Stromal cell of bone marrow (primary cell): ENCODE measurements at places on chromosomes 6 and 20.
A peak's percentile ranks its signal among the peaks of the same experiment; 100 is the strongest.

- no peak for DNase-seq
Observed at GRCh38 chr6:43575105-43575771, 600 bp downstream of the XPO5 start.

- DNase-seq, result no peak
Observed at GRCh38 chr20:10132387-10132786, 86.2 kb upstream of the SNAP25 start.

DNA sequence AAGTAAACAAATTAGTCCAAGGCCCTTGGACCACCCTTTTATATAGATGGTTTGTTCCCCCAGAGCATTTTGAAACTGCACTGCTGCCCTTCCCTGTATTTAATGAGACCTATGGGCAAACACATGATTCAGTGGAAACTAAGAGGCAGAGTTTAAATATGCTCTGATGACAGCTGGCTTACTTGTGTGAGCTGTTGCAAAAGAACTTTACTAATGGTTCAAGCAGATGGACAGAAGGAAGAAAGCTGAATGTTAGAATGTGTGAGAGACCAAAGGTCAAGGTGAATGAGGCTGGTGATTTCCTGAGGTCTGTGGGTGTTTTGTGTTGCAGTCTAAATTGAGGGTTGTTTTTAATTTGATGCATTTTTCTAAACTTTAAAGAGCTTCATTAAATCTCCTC is 123.0 kb upstream of the CEP162 start:
- DNase-seq, result peak; percentile 11

GRCh38 chr6:85493389-85493788 is 43.5 kb downstream of the NT5E start:
- DNase-seq, result no peak

DNA sequence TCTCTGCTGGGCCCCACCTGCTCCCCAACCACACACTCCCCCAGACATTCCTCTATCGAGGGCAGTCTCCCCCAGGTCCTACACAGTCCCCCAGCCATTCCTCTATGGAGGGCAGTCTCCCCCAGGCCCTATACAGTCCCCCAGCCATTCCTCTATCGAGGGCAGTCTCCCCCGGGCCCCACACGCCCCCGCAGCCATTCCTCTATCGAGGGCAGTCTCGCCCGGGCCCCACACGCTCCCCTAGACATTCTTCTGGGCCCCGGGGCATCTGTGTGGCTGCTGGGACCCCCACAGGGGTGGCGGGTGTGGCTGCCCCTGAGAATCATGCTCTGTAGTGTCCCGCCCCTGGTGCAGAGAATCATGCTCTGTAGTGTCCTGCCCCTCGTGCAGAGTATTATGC is 43.6 kb upstream of the BHLHE23 start:
- DNase-seq, result no peak

DNA sequence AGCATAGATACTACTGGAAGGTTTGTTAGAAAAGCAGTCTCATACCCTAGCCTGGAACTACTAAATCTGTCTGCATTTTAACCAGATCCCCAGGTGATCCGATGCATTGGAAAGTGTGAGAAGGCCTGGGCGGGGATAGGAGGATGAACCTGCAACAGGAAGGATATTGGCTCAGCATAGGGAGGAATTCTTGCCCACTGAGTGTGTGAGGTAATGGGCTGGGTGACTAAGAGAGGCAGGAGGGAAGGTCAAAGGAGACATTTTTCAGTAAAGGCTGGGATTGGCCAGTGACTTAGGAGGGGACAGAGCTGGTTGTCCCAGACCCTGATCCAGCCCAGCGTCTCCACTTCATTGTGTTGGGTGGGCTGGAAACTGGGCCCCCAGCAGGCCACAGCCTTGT is 191.0 kb upstream of the LRFN2 start:
- no peak for DNase-seq

- DNase-seq, result no peak
Observed at GRCh38 chr20:44253528-44253927, 6.4 kb downstream of the GDAP1L1 start.

GRCh38 chr6:137473598-137473997 is 20.6 kb downstream of the OLIG3 start:
- no peak for DNase-seq

DNA sequence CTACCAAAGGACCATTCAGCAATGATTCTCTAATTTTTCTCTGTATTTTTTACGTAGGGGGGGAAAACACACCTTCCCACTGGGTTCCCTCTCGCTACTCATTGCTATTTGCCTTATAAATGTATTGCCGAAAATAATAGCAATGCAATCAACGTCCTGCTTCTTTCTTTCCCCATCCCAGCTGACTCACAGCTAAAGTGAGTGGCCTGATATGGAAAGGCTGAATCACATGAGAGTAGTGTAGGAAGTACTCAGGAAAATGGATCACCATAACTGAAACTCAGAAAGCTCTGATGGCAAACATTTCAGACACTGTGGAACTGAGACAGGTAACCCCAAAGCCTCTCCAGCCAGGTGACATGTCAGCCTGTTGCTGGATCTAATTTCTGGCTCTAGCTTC is 49.3 kb upstream of the SRPK1 start:
- DNase-seq, result peak; percentile 83

- DNase-seq, result no peak
Observed at GRCh38 chr6:152922706-152923105, 60.1 kb downstream of the FBXO5 start.

GRCh38 chr6:47066418-47066817 is 24.3 kb upstream of the ADGRF1 start:
- DNase-seq, result no peak

DNA sequence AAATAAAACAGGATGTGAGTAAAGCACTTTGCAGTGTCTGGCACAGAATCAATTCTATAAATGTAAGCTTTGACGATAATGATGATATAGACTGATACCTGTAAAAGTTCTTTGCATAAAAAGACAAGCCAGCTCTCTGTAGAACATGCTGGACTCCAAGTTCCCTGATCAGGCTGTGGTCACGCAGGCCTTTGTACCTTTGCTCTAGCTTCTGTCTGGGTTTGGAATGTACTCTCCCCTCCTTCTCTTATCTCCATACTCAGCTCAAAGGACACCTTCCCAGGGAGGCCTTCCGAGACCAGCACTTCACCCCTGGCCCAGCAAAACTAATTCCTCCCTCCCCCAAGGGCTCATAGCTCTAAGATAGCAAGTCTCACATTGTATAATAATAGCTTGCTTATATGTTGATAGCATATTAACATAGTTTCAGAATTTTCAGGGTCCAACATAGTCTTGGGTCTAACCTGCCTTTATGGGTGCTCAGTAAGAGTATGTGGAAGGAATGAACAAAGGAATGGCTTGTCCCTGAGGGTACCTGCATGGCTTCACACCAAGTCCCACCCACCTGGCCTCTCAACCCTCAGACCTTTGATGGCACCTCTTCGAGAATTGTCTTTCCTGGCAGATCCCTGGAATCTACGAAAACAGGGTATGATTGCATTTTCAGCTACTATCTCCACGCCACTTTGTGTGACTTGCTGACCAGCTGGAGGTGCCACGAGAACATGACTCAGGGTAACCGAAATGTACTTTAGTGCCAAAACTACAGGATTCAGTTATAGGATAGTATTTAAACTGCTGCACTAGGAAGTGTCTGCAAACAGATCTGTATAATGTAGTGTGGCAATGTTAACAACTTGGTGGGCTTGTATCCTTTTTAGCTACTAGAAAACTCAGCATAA is 41.7 kb upstream of the PIM1 start:
- DNase-seq, result peak; percentile 42

DNA sequence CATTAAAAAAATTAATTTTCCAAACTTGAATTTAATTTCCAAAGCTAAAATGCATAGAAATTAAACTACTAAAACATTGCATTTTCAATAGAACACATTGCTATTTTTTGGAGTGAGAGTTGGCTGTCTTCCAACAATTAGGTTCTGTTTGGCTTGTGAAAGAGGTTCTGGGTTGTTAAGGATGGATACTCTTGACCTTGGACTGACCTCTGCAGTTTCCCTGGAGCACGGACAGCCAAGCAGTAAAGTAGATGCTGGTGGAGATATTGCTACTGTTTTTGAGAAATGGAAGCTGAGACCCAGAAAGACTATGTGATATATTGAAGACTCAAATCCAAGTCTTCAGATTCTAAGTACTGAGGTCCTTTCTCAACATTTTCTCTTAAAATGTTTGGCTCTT is 95.9 kb upstream of the CHD6 start:
- no peak for DNase-seq

GRCh38 chr6:135085700-135086413 is 31.2 kb upstream of the HBS1L start:
- no peak for DNase-seq

GRCh38 chr6:167113935-167114910 is 8.7 kb upstream of the CCR6 start:
- no peak for DNase-seq

DNA sequence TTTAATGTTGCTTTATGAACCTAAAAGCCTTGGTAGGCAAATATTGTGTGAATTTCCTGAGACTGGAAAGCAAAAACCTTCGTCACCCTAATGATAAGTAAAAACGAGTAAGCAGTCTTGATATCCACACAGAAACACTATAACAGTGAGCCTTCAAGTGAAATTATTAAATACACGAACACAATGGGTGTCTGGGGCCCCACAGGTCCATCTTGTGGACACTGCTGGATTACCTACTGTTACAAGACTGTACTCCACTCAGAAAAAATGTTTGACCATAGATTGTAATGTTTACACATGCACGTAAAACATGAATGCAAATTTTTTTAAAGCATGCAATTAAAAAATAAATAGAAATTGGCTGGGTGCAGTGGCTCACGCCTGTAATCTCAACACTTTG is 466.9 kb downstream of the CD83 start:
- DNase-seq, result no peak

DNA sequence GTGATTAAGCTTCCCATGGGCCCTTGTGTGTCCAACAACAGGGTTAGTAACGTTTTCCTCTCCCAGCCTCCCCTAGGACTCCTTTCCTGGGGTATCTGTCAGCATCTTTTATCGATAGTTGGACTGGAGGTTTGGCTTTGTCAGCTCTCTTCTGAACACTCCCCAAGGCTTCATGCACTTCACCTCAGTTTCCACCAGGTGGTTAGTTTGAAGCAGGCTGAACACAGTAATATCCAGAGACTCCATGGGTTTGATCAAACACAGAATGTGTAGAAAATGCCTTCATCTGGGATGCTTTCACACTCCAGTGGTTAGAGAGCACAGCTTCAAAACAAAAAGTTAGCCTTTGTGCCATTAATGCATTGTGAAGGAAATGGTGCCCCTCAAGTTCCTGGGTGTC is 139.1 kb downstream of the SLC24A3 start:
- no peak for DNase-seq

DNA sequence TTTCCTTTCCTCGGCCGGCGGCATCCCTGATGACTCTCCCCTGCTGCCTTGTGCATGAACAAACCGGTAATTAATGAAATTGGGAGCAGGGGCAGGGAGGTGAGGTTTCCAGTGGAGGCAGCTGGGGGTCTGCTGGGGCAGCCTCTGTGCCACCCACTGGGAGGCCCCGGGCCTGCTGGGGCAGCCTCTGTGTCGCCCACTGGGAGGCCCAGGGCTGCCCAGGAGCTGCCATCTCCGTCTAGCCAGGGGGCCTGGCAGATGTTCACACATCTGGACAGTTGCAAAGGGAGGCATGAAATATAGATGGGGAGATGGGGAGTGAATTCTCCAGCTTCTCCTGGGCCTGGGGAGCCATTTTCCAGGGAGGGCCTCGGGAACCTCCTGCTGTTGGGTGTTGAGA is 33.8 kb downstream of the TOX2 start:
- DNase-seq, result no peak

- DNase-seq, result no peak
Observed at GRCh38 chr6:2826131-2826530, 15.5 kb downstream of the SERPINB1 start.

DNA sequence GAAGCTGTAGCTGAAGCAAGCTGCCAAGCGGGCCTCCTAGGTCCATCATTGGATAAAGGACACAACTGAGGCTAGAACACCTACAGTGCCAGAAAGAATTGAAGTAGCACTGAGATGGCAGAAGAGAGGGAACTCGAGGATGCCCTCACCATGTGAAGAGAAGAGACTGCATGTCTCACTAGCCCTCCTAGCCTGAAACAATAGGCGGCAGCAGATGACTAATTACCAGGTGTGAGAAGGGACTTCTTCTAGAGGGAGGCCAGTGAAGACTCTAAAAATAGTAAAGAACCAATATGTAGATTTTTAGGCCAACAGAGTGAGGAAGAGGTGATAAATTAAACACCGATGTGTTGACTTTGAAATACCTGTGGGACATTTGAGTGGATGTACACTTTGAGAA is 50.3 kb downstream of the LGSN start:
- no peak for DNase-seq

- peak; percentile 21 for DNase-seq
Observed at GRCh38 chr6:146670161-146670560, 71.4 kb downstream of the ADGB start.

- DNase-seq, result peak; percentile 53
Observed at GRCh38 chr6:2853769-2854395, 12.2 kb upstream of the SERPINB1 start.

- DNase-seq, result no peak
Observed at GRCh38 chr6:149990661-149991471, 27.1 kb downstream of the ULBP1 start.

DNA sequence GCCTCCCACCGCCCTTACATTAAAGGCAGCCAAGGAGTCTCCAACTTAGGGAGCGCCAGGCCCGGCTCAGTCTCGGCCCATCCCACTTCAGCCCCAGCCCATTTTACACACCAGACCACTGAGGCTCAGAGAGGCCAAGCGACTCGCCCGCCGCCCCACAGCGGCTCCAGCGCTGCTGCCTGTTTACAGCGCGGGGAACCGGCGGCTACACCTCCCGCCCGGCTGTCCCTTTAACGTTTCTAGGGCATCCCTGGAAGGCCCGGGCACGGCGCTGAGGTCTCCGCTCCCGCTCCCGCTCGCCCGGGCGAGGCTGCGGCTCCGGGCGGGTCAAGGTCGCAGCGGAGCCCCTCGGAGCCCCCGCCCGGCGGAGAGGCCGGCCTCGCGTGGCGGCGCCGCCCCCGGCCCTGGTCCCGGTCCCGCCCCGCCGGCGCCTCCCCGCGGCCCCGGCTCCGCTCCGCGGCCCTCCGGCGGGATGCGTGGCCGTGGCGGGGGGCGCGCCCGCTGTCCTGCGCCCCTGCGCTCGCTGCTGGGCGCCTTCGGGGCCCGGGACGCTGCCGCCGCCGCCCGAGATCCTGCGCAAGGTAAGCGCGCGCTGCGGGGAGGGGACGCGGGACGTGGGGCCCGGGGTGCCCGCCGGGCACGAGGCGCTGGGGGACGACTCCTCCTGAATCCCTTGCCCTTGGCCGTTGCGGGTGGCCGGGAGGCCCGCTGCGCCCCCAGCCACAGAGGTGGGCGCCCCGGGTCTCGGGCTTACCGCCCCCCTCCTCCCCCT is 27.1 kb upstream of the PHACTR3 start:
- DNase-seq, result no peak

- no peak for DNase-seq
Observed at GRCh38 chr6:39819228-39819627, 27.1 kb downstream of the DAAM2 start.

DNA sequence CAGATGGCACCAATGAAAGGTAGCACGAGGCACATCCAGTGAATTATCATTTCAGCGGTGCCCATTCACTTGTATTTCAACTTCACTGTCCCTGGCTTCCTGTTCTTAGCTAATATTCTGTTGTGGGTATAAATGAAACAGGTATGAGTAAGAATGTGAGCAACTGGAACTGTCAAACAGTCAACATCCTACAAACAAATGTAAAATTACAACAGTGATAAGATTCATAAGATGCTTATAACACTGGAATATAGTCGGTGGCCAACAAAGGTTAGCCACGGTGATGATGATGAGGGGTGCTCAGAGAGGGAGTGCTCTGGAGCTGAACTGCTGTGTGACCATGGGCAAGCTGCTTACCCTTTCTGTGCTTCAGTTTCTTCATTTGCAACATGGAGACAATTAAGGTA is 74.9 kb upstream of the TOX2 start:
- DNase-seq, result no peak
